Bone marrow (tissue), 2 donors: ENCODE measurements at places on chromosomes 12 and 14.

DNA sequence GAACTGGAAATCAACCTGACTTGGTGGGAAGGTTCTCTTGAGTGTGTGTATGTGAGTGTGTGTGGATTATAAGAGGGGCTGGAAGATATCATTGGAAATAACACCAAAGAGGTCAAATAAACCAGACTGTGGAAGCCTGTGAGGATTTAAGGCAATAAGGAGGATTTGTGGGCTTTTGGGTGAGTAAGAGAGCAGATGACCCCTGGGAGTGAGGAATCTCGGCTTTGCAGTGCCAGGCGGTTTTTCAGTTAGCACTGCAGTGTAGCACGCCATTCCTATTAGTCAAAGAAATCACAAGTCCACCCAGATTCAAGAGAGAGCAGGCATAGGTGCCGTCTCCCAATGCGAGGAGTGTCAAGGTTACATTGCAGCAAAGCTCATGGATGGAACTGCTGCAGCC is 63.3 kb downstream of the CALM1 start:
- DNase-seq = no peak

DNA sequence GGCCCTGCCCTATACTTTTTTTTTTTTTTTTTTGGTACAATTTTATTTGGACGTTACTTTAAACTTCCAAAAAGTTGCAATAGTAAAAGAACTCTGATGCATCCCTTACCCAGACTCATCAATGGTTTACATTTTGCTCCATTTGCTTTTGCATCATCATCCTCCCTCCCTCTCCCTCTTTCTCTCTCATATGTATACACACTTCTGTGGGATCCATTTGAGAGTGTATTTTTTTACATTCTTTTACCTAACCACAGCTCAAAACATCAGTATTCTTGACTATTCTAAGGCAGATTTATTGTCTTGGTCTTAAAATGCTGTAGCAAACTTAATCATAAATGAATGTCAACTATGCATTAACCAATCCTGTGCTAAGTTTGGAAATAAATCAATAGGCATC is 111.6 kb downstream of the PRICKLE1 start:
- no peak for DNase-seq

GRCh38 chr12:96294831-96295230 is 100.7 kb downstream of the ELK3 start:
- DNase-seq = no peak

DNA sequence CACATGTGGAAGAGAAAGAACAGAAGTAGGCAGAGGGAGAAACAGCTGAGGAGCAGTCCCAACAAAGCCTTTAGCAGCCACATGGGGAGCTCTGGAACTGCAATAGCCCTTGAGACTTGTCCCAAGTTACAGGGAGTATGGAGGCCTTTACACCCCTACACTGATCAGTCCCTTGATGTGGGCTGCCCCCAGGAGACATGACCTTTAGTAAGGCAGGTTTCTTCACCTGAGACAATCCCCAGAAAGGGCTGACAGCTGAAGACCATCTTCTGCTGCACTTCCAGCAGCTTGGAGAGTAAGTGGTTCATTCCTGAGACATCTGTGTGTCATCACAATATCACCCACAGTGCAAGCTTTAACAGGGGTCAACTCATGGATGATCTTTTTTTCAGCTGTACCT is 8.6 kb upstream of the SNAPC1 start:
- DNase-seq = no peak

- DNase-seq = no peak
Measured at GRCh38 chr12:2893007-2893406, 2.3 kb downstream of the TULP3 start.
